ENCODE measurements at places on chromosomes 5 and 9. TPM values are rescaled to one million over a fixed set of nuclear protein-coding genes. Genes with fewer than 3 reads are reported as not detected.

The GGTA1 gene
- total RNA-seq: not detected

The TEX48 gene
- not detected for total RNA-seq

The PCDHB3 gene
- total RNA-seq: 1.0 TPM

The UIMC1 gene
- 55.6 TPM for total RNA-seq

The FOXD4 gene
- total RNA-seq: 0.67 TPM

The SLC31A2 gene
- 68.5 TPM for total RNA-seq

The ABL1 gene
- 49.9 TPM for total RNA-seq

DNA sequence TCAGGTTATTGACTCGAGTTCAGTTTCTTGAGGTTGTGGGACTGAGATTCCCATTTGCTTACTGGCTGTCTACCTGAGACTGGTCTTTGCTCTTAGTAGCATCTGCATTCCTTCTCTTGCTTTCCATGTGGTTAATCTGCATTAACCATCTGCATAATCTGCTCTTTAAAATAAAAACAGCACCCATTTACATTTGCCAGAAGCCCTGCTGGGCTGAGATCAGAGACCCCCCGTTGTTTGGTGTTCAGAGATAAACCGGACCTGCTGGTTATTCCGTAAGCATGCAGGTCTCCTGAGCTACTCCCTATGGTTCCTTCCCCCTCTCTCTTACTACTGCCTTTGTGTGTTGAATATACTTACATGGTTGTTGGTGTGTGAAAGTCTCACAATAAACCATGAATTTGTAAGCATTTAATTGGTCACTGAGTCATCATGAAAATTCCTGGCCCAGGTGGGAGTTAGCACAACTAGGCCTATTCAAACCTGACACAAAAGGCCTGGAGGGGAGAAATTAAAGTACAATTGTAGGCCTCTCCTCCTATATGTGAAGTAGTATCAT is 396.7 kb downstream of the MRPS30 start:
- no peak for DNase-seq

DNA sequence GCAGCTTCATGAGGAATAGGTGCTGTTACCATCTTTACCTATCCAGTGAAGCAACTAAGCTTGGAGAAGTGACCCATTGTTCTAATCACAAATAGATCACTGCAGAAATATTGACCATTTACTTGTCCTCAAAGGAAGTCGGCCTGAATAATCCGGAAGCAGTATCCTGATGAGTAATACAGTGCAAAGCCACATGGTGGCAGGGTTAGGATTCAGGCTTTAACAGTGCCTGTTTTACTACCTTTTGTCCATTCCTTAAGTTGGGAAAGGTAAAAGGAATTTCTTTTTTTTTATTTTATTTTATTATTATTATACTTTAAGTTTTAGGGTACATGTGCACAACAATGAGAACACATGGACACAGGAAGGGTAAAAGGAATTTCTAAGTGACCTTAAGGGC is 336.3 kb downstream of the KDM4C start:
- peak; percentile 12 for DNase-seq

DNA sequence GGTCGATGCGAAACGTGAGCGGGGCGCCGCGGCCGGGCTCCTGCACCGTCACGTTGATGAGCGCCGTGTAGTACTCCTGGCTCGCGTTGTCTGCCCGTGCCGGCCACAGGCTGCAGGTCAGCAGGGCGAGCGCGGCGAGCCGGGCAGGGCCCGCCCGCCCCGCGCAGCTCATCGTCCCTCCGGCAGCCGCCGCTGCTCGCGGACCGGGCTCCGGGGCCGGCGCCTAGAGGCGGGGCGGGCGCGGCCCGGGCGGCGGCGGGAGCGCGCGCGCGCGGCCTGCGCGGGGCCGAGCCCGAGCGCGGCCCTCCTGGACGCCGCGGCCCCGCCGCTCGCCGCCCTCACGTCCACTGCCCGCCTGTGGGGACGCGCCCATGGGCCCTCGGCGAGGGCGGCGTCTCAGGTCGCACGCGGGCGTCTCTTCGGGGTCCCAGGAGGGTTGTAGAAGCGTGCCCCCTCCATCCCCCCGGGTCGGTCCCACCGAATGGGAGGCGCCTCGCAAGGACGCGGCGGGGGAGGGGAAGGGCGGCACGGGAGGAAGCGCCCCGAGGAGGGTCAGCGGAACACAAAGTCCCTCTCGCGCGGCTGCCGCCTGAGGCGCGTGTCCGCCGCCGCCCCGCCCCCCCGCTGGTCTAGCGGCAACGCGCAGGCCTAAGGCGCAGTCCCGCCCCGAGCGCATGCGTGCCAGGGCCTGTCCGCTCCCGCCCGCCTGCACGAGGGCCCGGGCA is at the start of gene RNF130:
TSS of gene RNF130 (minus strand) at position 229 of the 725 bp plus-strand sequence. CDS start at position 172, 57 bp downstream.
- peak; percentile 90 for DNase-seq

DNA sequence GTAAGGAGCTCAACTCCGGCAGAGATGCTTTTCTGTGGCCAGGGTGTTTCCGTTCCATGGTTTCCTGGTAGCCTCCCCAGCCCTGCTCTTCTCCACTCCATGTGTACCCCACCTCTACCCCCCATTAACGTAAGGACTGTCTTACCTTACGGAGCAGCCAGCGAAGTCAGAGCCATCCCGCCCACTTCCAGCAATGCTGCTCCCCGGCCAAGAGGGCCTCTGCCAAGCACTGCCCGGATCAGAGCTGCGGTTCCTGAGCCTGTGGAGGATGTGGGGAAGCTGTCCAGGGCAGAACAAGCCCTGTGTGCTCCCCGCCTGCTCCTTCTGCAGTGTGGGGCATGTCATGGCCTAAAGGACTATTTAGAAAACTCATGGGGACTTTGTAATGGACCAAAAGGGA is 261.2 kb downstream of the GADD45G start:
- no peak for DNase-seq

GRCh38 chr5:90939211-90939610 is 380.6 kb downstream of the ADGRV1 start:
- no peak for DNase-seq

- no peak for DNase-seq
Observed at GRCh38 chr5:179817470-179817840, 3.2 kb upstream of the SQSTM1 start.

GRCh38 chr9:116204252-116204882 is 50.8 kb downstream of the PAPPA start:
- DNase-seq: no peak

DNA sequence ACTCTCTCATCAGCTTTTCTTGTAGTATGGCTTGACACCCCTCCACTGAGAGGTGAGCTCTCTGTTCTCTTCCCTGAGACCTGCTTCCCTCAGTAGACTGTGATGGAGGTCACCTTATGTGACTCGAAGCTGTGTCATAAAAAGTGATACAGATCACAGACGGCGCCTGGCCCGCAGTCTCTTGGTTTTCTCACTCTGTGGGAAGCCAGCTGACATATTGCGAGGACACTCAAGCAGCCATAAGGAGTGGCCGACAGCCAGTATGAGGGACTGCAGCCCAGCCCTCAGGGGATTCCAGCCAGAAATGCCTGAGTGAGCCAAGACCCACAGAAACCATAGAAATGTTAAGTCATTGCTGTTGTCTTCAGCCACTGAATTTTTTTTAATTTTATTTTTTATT is 38.0 kb downstream of the GADD45G start:
- no peak for DNase-seq

GRCh38 chr9:130150779-130151382 is 21.3 kb upstream of the NCS1 start:
- peak; percentile 55 for DNase-seq

- DNase-seq: no peak
Observed at GRCh38 chr5:167219298-167219697, 1072.1 kb upstream of the WWC1 start.

GRCh38 chr9:137630126-137630525 is 11.3 kb downstream of the EHMT1 start:
- no peak for DNase-seq

- DNase-seq: no peak
Observed at GRCh38 chr9:134240361-134240760, 76.0 kb upstream of the RNU6ATAC start.

DNA sequence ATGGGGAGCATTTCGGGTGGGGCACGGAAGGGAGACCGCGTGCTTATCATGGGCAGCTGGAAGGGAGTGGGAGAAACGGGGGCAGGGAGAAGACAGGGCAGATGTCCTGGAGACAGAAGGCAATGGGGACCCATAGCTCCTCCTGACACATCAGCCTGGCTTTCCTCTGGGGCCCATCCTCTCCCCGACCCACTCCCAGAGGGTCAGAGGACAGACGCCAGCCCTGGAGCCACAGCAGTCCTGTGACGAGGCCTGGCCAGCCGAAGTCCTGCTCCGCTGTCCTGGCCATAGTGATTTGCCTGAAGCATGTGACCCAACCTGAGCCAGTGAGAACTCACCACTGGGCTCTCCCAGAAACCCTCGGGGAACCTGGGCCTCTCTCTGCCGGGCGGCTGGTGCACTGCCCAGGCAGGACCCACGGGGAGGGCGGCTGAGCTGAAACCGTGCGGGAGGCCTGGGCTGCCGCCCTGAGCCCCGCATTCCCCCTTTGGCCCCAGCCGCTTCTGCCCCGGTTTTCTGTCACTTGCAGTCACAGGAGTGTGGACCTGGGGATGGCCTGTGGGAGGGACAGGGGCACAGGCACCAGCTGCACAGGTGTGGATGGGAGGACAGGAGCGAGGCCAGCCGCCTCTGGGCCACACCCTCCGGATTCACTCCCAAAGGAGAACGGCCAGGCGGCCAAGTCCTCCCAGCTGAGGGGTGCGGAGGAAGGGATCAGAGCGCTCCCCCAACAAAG is 19.8 kb downstream of the ADAMTS2 start:
- DNase-seq: no peak

GRCh38 chr9:128723352-128723865 is 518 bp downstream of the ZDHHC12 start:
- DNase-seq: no peak

- DNase-seq: peak; percentile 6
Observed at GRCh38 chr9:106697390-106697749, 165.6 kb upstream of the ZNF462 start.

DNA sequence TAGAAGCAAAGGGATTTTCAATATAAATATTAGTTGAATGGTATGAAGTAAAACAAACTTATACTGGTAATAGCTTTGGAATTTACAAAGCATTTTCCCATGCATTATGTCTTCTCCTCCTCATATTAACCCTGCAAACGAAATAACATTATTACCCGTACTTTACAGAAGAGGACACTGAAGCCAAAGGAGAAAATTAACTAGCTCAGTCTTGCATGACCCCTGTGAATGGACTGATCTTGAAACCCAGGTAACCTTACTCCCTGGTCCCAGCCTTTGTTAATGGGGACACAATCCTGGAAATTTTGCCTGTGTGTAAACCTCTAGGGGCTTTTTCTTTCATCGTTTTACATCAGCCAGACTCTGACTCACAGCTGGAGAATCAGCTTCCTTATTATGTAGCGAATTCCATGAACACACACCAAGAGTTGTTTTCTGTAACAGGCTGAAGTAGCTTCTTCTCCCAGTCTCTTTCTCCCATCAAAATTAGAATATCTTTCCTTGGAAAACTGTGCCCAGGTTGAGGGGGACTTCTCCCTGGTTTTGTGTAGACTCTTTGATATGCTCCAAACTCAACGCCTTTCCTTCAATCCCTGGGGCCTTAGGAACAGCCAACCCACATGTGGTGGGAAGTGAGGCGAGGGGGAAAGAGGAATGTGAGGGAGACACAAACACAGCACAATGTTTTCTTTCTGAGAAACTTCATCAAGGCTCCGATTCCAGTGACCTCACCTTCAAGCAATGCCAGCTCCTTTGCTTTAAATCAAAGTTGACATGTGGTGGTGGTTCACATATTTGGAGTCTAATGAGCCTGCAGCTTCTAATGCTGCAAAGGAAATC is 480.9 kb upstream of the PAPPA start:
- DNase-seq: peak; percentile 95
